Astrocyte (in vitro differentiated cells and primary cell): ENCODE measurements at places on chromosomes 1 and 21. TPM values are rescaled to one million over a fixed set of nuclear protein-coding genes. Genes with fewer than 3 reads are reported as not detected.

DNA sequence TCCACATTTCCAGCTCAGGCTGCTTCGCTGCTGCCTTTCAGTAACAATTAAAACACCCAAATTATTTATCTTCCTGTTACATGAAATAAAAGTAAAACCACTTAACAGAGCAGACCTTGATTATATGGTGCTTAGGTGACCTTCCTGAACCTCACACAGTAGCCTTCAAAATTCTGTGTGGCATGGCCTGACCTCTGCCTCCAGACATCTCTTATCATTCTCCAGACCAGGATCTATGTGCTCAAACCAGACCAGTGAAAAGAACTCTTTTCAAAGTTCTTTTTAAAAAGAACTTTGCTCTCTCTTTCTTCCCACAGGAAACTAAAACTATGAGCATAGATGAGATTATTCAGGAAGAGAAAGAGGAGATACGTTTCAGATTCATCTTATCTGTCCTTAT is 37.8 kb downstream of the KIAA0319L start:
- H3K4me1 ChIP-seq, result no peaks in the 10 kb centered on the region
- H3K27me3 ChIP-seq, result no peaks in the 10 kb centered on the region
- no peak for DNase-seq
- H3K36me3 ChIP-seq, result no peaks in the 10 kb centered on the region

DNA sequence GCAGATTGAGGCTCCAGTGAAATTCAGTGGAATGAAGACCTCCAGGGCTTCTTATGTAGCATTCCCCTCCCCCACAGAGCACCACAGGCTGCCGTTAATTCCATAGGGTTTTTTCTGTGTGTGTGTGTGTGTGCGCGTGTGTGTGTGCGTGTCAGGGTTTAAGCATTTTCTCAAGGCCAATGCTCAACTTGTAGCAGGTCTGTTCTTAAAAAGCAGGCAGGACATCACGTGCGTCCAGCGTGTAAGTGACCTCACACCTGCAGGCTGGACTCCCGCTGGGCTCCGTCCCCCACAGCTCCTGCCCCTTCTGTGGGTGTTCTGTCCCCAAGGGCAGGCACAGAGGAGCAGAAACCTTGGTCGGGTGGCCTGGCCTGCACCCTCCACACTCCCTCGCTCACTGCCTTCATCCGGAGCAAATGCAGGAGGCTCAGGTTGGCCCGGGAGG is 5.3 kb downstream of the PRDM16 start:
- H3K4me3 ChIP-seq, result peak overlapping the region; percentile 39
- H3K27me3 ChIP-seq, result peaks cover 4% of the 10 kb centered on the region
- H3K4me1 ChIP-seq, result peaks cover 48% of the 10 kb centered on the region
- peak; percentile 20 for DNase-seq
- no peaks in the 10 kb centered on the region for H3K36me3 ChIP-seq

DNA sequence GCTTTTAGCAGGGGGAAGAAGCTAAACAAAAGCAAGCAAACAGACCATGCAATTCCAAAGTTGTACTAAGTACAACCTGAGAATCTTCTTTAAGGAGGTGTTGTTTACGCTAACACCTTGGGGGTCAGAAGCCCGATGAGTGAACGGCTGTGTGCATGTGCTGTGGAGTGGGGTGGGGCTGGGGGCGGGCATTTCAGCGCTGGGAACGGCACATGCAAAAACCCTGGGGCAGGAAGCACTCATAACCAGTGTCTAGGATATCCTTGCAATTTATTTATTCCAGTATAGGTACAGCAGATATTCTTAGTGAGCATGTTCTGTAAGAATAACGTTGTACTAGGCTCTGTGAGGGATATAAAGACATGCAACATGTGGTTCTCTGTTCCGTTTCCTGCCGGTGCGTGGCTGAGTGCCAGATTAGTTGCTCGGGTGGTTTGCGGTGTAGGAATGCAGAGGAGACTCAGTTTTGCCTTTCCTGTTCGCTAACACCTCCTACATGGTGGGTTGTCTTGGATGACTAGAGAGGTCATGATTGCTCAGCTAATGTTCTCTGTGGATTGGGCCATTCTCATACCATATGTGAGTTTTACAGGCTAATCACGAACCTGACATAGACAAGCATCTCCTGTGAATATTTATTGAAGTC is 3.7 kb downstream of the FASLG start:
- peak; percentile 86 for DNase-seq
- no peak overlapping the region for H3K4me3 ChIP-seq
- no peaks in the 10 kb centered on the region for H3K27me3 ChIP-seq
- H3K27ac ChIP-seq, result no peak overlapping the region
- H3K4me1 ChIP-seq, result peaks cover 11% of the 10 kb centered on the region

DNA sequence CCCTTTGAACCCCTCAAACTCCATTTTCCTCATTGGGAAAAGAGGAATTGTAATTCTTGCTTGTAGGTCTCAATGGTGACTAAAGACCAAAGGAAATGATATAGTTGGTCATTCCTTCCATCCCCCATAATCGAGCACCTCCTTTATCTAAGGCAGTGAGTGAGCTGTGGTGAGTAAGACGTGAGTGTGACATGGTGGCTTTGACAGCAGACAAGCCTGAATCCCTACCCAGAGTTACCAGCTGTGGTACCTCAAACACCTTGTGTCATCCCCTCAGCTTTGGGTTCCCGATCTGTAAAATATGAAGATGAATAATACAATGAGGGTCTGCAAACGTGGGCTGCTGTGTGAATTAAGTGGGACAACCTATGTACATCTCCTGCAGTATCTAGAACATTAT is 8.4 kb downstream of the TRAF5 start:
- no peak overlapping the region for H3K27ac ChIP-seq
- DNase-seq, result no peak
- no peak overlapping the region for H3K4me3 ChIP-seq
- H3K4me1 ChIP-seq, result peaks cover 2% of the 10 kb centered on the region
- H3K27me3 ChIP-seq, result no peaks in the 10 kb centered on the region
- H3K36me3 ChIP-seq, result no peaks in the 10 kb centered on the region

DNA sequence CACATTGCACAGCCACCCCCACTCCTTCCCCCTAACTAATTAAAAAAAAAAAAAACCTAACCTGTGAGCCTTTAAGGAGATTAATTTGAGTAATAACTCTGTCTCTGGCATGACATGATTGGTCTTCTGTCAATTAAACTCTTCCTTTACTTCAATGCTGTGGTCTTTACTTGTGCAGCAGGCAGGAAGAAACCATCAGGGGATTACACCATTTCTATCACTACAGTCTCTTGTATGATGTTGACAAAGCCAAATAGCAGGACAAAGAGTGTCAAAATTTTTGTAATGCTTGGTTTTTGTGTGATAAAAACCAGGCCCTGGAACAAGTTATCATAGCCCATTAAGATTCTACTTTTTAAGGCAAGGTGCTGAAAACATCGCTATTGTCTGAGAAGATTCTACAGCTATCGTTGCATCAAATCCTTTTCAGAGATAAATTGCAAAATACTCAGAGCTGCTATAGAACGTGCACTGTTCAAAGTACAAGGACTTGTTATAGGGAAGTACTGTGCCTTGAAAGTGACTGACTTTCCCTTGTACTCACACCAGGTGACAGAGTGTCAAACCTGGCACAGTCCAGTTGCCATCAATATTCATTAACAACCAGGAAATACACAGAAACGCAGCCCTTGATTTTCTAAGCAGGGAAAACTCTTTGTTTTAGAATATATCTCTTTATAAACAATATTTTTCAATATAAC is 37.7 kb downstream of the LHX9 start:
- H3K36me3 ChIP-seq, result no peaks in the 10 kb centered on the region
- no peak overlapping the region for H3K4me3 ChIP-seq
- H3K27ac ChIP-seq, result no peak overlapping the region
- H3K27me3 ChIP-seq, result no peaks in the 10 kb centered on the region

- H3K4me3 ChIP-seq, result no peak overlapping the region
- no peaks in the 10 kb centered on the region for H3K27me3 ChIP-seq
- peaks cover 29% of the 10 kb centered on the region for H3K4me1 ChIP-seq
- H3K27ac ChIP-seq, result no peak overlapping the region
Observed at GRCh38 chr1:198177546-198177945, 20.7 kb downstream of the NEK7 start.

- H3K4me1 ChIP-seq, result peaks cover 10% of the 10 kb centered on the region
- DNase-seq, result peak; percentile 26
- H3K4me3 ChIP-seq, result no peak overlapping the region
- no peak overlapping the region for H3K27ac ChIP-seq
- no peaks in the 10 kb centered on the region for H3K36me3 ChIP-seq
Observed at GRCh38 chr1:34924759-34925555, 4.5 kb downstream of the DLGAP3 start.

GRCh38 chr1:66269222-66269621 is 264.7 kb upstream of the SGIP1 start:
- no peak overlapping the region for H3K4me3 ChIP-seq
- no peak for DNase-seq
- H3K36me3 ChIP-seq, result no peaks in the 10 kb centered on the region

- no peaks in the 10 kb centered on the region for H3K4me1 ChIP-seq
- peaks cover 5% of the 10 kb centered on the region for H3K36me3 ChIP-seq
- no peaks in the 10 kb centered on the region for H3K27me3 ChIP-seq
- DNase-seq, result no peak
- H3K27ac ChIP-seq, result no peak overlapping the region
Observed at GRCh38 chr1:113692824-113693431, 66.4 kb downstream of the PHTF1 start.

DNA sequence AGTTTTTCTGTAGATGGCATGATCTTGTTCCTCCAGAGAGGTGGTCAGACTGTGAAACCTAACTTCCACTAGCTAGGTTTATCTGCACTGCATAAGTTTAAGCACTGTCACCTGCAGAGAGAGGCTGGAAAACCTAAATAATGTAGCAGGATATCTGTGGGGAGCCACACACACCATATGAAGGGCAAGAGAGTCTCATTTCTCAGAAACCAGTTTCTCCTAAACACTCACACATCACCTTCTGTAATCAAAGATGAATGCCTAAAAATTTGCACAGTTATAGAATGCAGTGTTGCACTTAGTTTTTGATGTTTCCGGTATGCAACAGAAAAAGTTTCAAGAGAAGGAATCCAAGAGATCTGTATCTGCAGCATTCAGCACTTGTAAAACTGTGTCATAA is 654.6 kb downstream of the ADGRL2 start:
- no peak for DNase-seq
- no peaks in the 10 kb centered on the region for H3K36me3 ChIP-seq
- H3K27ac ChIP-seq, result no peak overlapping the region
- no peak overlapping the region for H3K4me3 ChIP-seq
- no peaks in the 10 kb centered on the region for H3K4me1 ChIP-seq

GRCh38 chr1:155864393-155864792 is 5.0 kb downstream of the SYT11 start:
- no peak overlapping the region for H3K4me3 ChIP-seq
- DNase-seq, result peak; percentile 24
- no peak overlapping the region for H3K27ac ChIP-seq

- H3K27me3 ChIP-seq, result no peaks in the 10 kb centered on the region
- no peak overlapping the region for H3K27ac ChIP-seq
- H3K4me1 ChIP-seq, result no peaks in the 10 kb centered on the region
- H3K36me3 ChIP-seq, result peaks cover 16% of the 10 kb centered on the region
- no peak for DNase-seq
Observed at GRCh38 chr1:31345635-31346034, 27.2 kb downstream of the FABP3 start.

DNA sequence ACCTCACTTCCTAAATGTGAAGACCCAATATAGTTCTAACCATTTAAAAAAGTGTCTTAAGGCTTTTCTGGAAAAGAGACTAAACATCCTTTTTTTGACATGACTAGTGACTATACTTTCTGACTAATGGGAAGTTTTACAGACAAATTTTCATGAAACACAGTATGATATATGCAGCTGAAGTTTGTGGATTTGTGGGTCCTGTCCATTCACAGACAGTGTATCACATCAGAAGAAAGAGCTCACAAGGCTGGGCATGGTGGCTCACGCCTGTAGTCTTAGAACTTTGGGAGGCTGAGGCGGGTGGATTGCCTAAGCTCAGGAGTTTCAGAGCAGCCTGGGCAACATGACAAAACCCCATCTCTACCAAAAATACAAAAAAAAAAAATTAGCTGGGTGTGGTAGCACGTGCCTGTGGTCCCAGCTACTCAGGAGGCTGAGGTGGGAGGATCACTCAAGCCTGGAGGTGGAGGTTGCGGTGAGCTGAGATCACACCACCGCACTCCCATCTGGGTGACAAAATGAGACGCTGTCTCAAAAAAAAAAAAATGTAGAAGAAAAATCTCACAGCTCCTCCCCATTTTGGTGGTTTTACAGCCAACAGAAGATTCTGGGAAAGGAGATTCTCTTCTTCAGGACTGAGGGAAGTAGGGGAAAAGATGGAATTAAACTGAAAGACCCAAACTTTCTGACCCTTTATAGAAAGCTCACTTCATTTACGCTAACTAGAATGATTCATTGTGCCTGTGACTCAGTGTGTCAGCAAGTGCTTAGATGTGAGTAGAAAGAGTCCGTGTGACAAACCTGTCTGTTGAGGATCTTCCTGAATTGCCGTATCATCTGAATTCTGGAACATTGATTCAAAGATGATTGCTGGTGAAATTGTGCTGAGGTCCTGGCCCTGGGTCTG is 15.2 kb upstream of the YRDC start:
- H3K27me3 ChIP-seq, result no peaks in the 10 kb centered on the region
- DNase-seq, result peak; percentile 31
- peaks cover 4% of the 10 kb centered on the region for H3K4me1 ChIP-seq
- peak overlapping the region; percentile 0 for H3K27ac ChIP-seq
- H3K4me3 ChIP-seq, result no peak overlapping the region

DNA sequence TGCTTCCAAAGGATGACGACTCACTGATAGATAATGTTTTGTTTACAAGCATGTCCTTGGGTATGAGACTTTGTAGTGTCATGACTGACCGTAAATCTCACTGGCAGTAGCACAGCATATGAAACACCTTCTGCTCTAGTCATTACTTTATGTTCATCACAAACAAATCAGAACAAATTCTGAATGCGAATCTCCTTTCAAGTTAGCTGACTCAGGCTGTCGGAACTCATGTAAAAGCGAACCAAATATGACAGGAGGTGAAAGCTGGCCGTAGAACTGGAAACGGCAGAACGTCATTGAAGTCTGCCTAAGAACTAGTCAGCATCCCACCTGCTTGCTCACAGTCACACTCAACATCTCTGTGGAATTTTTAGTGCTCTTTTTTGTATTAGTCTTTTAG is 143.9 kb downstream of the RGS7 start:
- no peak for DNase-seq
- H3K27me3 ChIP-seq, result no peaks in the 10 kb centered on the region
- no peak overlapping the region for H3K27ac ChIP-seq
- H3K4me3 ChIP-seq, result no peak overlapping the region
- no peaks in the 10 kb centered on the region for H3K36me3 ChIP-seq

DNA sequence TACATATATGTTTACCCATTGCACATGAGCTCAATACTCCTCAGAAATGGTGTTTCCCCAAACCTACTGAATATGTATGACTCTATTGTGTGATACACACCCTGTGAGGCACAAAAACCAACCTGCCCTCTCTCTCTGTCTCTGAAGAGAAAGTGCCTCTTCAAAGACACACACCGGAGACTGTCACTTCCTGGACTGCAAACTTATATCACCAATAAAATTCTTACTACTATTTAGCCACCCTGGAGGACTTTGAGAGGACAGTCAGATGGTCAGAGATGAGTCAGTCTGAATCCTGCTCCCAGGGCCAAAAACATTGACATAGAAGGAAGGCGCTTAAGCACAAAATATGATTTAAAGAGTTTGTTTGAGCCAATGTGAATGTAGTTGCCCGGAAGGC is 110.4 kb downstream of the PPIAL4G start:
- H3K4me1 ChIP-seq, result peaks cover 17% of the 10 kb centered on the region
- no peaks in the 10 kb centered on the region for H3K36me3 ChIP-seq
- DNase-seq, result no peak

ATAD3C gene
- 1.8 and 2.5 TPM in 2 replicates for total RNA-seq

RPS8 gene
- total RNA-seq, result 1,108 and 1,187 TPM in 2 replicates

NEK7 gene
- 119 and 125 TPM in 2 replicates for total RNA-seq

DIO1 gene
- not detected in 2 replicates for total RNA-seq

SNAP47 gene
- total RNA-seq, result 31.6 and 31.9 TPM in 2 replicates

ZSWIM5 gene
- total RNA-seq, result 0.79 and 1.1 TPM in 2 replicates

REN gene
- total RNA-seq, result not detected in 2 replicates

HRNR gene
- not detected in 2 replicates for total RNA-seq

FCRL5 gene
- total RNA-seq, result not detected in 2 replicates

RNU1-3 gene
- 1,356 and 1,553 TPM in 2 replicates for total RNA-seq

MMEL1 gene
- total RNA-seq, result not detected in 2 replicates
